Activated CD4-positive, alpha-beta T cell treated with anti-CD3 and anti-CD28 coated beads for 1 hour (primary cell): ENCODE measurements at places on chromosomes 4 and X.

GRCh38 chrX:150199181-150199580 lies 163.9 kb upstream of the MAMLD1 start:
- no peak for DNase-seq

- DNase-seq, result no peak
Observed at GRCh38 chr4:25925486-25926201, 11.6 kb downstream of the SMIM20 start.

DNA sequence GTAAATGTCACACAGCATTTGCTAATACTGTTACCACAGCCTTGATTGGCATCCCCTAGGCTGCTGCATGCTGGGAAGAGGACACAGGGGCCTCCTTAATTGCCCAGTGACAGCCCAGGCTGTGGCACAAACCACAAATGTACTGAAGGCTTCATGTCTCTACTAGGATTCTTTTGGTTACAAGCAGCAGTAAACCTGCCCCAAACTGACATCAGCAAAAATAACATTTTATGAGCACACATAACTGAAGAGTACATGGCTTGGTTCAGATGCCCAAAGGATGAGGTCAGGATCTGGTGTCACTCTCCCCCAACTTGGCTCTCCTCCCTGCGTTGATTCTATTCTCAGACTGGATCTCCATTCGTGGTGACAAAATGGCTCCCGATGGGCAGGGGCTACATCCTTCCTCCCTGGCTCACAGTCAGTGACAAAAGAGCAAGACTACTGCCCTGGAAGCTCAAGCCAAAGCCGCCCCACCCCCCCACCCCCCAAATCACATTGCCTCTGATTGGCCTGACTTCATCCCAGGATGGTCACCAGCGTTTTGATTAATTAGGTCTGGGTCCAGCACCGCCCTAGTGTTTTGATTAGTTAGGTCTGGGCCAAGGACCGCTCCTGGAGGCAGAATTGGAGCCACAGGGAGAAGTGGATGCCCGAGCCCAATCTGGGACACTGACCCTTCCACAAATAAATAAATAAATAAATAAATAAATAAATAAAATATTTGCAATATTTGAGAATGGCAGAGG lies 180.5 kb upstream of the RBPJ start:
- no peak for DNase-seq

DNA sequence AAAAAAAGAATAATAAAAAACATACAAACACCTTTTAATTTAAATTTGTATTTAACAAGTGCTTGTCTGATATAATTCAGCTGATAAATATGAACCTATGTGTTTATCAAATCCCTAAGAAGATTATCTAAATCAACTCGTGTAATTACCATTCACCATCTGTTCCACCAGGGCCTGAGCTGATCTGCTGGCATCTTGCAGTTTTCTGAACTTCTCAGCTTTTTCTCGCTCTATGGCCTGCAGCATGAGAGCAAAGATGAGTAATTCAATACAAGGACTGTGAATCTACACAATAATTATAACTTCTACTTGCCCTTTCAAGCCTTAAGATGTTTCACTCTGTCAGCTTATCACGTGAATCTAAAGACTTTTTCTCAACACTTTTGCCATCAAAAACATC lies 709.7 kb downstream of the DMD start:
- DNase-seq, result no peak

GRCh38 chrX:18440835-18441234 lies 15.4 kb downstream of the CDKL5 start:
- DNase-seq, result no peak

- no peak for DNase-seq
Observed at GRCh38 chr4:12137575-12137974, 708.9 kb upstream of the HS3ST1 start.

DNA sequence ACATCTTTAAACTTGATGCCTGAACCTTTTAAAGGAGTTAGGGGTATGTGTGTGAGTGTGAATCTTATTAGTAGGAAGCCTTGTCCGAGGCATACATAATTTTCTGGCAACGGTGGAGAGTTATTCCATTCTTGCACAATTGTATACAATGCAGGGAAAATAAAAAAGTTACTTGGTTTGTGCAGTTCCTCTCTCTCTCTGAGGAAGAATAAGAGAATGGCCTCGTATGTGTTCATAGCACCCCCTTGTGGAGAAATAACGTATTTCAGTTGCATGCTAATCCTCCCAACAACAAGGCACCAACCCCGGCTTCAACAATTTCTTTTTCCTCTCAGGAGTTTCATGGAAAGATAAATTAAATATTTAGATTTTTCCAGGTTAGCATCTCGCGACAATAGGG lies 33.7 kb upstream of the FGF13 start:
- no peak for DNase-seq

DNA sequence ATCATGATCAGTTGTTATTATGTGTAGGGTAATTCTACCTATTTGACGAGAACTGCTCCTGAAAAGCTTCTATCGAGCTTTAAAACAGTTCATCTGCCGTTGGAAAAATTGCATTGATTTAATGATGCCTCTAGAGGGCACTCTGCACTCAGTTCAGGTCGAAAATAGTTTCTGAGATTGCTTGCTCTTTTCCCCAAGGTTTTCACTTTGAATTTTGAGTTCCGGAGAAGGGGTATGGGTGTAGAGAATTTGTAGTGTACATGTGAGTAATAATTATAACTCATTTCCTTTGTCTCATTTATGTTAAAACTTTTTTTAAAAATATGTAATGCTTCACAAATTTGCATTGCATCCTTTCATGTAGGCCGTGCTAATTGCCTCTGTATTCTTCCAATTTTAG lies 28.4 kb upstream of the TNIP3 start:
- DNase-seq, result no peak

GRCh38 chrX:148024425-148025148 lies 43.5 kb downstream of the FMR1NB start:
- no peak for DNase-seq

DNA sequence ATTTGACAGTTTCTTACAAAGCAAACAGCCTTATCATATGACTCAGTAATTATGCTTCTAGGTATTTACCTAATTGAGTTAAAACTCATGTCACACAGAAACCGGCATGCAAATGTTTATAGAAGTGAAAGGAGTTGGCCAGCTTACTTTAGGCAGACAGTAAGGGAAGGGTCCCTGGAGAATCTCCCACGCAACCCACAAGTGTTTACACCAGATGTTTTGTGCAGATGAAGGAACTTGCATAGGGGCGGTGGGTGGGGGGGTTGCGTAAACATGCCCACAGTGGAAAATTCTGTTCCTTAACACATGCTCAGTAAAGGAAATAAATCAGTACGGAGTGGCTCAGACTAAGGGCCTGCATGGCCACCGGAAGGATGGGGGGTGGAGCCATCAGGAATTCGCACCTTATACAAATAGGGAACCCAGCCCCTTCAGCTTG lies 330.5 kb upstream of the AADAT start:
- no peak for DNase-seq

DNA sequence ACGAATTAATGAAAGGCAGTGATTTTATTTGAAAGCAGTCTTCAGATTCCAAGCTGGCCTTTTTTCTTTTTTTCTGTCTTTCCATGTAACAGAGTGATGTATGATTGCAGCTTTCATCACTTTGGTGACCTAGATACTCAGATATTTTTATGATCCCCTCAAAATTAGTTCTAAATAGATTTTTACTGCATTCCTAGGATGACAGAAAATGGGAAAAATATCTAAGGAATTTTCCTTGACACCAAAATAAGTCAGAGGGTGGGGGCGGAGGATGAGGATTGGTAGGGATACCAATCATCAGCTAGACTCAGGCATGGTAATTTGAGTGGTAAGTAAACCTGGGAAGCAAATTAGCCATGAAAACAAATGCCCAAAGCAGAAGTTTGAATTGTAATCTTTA lies 11.9 kb upstream of the HMGB2 start:
- no peak for DNase-seq

DNA sequence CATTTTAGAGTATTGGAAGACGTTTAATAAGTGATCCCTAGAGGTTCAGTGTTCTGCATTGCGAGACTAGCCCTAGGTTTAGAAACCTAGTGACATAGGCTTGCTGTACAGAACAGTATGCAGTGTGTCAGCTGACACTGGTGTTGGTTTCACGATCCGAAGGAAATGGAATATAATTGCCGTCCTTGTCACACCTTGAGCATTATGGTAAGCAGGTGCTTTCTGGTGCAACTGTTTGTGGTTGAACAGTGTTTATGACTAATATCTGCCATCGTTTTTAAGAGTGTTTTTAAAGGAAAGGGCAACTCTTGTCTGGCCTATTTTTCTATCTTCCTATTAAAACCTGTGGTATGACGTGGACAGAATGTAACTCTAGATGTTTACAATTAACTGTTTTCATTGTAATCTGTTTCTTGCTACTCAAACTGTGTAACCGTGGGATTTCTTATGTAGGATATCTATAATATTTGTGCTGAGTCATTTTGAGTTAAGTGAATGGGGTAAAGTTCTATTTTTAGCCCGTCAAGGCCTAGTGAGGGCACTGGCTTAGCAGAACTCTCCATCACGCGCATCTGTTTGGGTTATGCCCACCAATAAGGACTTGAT lies 53.8 kb upstream of the TBC1D14 start:
- DNase-seq, result no peak

GRCh38 chr4:123564758-123565346 lies 168.3 kb downstream of the SPRY1 start:
- no peak for DNase-seq

DNA sequence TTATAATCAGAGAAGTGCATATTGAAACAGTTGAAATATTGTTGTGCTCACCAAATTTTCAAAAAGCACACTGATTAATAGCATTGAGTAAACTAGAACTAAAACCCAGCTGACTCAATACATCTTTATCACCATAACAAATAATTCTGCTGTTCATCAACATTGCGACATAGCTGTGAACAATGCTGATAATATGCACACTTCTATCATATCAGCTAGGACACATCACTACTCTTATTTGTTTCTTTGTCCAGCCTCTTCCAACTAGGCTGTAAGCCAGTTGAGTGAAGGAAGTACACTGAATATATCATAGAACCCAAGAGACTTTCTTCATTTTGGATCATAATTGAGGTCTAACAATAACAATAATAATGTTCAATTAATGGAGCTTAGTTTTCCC lies 349.7 kb downstream of the IQCM start:
- DNase-seq, result no peak

GRCh38 chr4:113160548-113160947 lies 111.1 kb downstream of the ANK2 start:
- no peak for DNase-seq

GRCh38 chr4:149897783-149898182 lies 82.1 kb upstream of the IQCM start:
- no peak for DNase-seq

- DNase-seq, result no peak
Observed at GRCh38 chrX:10756441-10756840, 136.1 kb upstream of the MID1 start.

- no peak for DNase-seq
Observed at GRCh38 chrX:48935301-48935670, 16.5 kb upstream of the PIM2 start.

DNA sequence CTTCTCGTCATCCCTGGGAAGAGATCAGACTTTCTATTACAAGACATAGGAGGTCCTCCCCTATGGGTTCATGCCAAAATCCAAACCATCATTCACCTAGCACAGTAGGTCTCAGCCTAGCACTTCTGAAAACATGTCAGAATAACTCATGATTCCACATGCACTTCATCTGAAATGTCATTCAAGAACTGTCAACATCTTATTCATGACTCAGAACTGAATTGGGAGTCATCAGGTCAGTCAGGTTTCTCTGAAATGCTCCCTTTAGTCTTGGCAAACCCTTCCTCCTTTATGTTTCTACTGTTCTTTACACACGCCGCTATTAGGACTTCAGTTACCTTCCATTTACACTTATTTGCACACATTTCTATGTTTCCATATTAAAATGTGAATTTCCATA lies 67.2 kb downstream of the ANTXR2 start:
- DNase-seq, result no peak

- no peak for DNase-seq
Observed at GRCh38 chrX:108173874-108174273, 82.3 kb downstream of the ATG4A start.

DNA sequence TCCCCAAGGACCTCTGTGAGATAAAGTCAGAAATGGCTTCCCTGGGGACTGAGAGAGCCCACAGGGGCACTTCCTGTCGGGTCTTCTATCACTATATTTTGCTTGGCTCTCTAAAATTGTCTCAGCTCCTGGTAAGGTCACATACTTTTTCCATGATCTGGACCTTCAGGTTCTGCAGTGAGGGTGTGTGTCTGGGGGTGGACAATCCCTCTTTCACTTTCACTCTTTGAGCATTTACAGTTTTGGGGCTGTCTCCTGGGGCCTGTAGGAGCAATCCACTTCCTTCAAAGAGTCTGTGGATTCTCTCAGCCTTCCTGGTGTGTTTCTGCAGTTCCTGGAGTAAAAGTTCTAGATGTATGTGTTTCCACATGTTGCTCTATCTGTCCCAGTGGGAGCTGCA lies 335.7 kb downstream of the FSTL5 start:
- DNase-seq, result no peak

DNA sequence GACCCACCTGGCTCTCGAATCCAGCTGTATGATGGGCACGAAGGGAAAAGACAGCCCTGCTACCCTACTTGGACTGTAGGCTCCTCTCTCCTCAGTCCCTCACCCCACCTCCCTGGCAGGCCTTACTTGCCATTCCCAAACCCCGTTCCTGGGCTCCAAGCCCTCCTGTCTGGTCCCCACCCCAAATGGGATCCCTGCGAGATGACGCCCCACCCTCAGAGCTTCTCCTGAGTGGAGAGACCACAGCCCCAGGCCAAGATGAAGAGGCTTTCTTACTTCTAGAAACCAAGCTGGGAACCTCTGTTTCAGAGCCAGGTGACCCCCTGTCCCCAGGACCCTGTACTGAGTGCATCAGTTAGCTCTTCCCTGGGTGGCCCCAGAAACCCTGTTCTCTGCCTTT lies 4.5 kb downstream of the NALF2 start:
- no peak for DNase-seq

DNA sequence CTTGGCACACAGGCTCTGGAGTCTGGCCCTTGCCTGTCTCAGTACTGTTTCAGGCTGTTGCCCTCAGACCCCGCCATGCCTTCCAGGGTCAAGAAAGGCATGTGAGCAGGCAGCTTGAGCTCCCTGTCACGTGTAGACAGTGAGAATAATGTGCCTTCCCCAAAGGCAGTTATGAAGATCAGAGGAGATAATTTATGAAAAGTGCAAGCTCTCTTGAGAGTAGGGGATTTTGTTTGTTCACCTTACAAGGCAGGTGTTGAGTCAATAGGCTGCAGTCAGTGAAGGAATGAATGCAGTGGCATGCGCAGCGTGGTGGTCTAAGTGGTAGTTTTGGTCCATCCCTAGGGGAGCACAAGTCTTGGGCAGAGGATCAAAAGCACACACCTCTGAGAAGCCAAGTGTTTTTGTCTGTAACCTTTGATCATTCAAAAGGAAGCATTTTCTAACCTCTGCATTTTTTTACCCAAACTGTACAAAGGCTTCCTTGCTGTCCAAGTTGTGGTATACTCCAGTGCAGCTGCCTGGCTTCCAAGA lies 14.4 kb downstream of the HADH start:
- DNase-seq, result no peak

- DNase-seq, result no peak
Observed at GRCh38 chr4:83125738-83126141, 11.2 kb upstream of the PLAC8 start.

GRCh38 chr4:68361146-68361589 lies 11.3 kb upstream of the YTHDC1 start:
- DNase-seq, result no peak
